Mucosa of gallbladder (tissue), 1 donor: ENCODE measurements at places on chromosomes 11 and 22.

- DNase-seq, result no peak
These were observed 9.8 kb upstream of the CECR2 start for GRCh38 chr22:17359501-17359900.

DNA sequence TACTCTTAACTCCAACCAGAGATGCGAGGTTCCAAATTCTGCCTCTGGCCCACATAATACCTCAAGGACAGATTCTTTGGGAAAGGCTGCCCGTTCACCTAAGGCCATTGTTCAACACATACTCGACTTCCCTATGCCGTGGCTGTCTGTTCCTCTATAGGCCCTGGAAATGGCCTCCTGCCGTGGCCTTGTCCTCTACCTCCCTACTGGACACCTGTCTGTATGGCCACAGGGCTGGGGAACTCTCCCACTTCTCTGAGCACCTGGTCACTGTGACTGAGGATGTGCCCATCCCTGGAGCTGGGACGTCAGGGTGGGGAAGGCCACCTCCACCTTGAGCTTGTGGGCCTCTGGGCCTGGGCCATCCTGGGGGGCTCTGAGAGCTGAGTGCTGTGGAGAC lies 340.5 kb upstream of the B3GAT1 start:
- DNase-seq, result peak; percentile 4

DNA sequence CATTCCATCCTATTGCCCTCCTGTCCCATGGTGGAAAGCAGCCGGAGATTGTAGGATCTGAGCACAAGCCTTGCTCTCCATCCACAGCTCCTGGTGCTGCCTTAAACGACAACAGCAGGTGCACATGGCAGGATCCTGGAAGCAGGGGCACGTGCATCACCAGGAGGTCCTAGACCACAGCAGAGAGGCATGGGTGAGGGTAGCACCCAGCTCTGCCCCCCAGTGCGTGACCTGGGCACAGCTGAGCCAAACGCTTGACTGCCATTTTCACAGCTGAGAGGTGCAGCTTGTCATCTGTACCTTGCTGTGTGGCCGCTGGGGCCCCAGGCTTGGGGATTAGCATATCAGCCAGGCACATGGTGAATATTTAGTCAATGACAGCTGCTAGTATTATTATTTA lies 92.7 kb downstream of the NTM start:
- no peak for DNase-seq

GRCh38 chr11:18193010-18193409 lies 20.4 kb downstream of the MRGPRX4 start:
- DNase-seq, result no peak

- DNase-seq, result no peak
These were observed 378.3 kb downstream of the ETS1 start for GRCh38 chr11:128209138-128209435.

- DNase-seq, result no peak
These were observed 4.2 kb downstream of the GRAMD1B start for GRCh38 chr11:123434262-123434661.

DNA sequence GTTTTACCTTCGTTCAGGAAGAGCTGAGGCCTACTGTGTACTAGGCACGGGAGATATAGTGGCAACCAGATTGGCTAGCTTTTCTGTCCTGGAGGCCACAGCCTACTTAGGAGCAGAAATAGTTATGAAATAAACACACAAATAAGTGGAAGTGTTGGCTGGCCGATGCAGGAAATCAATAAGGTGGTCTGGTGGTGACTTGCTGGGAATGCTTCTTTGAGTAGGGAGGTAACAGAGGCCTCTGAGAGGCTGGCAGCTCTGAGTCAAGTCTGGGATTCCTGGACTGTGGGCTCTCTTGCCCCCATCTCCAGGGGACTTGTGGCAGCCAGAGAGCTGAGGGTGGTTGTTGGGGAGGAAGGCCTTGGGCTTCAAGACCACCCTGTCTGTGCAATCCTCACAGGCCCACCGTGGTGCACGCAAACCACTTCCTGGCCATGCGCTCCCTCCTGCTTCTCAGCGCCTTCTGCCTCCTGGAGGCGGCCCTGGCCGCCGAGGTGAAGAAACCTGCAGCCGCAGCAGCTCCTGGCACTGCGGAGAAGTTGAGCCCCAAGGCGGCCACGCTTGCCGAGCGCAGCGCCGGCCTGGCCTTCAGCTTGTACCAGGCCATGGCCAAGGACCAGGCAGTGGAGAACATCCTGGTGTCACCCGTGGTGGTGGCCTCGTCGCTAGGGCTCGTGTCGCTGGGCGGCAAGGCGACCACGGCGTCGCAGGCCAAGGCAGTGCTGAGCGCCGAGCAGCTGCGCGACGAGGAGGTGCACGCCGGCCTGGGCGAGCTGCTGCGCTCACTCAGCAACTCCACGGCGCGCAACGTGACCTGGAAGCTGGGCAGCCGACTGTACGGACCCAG lies 4.1 kb downstream of the SERPINH1 start:
- no peak for DNase-seq

- DNase-seq, result no peak
These were observed 23.5 kb downstream of the DRICH1 start for GRCh38 chr22:23608583-23608982.

DNA sequence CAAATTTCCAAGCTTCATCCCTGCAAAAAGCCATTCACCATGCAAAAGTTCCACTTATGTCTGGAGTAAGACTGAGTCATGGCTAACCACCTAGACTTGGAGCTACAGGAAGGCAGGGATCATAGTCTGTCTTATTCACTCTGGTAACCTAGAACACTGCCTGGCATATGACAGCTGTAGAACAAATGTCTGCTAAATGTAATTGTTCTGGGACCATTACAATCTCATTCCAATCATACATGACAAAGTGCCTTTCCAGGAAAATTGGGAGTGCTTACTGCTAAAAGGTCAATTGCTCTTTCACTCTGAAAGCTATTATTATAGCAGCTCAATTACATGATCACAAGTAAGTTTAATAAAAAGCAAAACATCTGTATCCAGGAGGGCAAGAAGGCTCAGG lies 99.1 kb upstream of the CHRM4 start:
- no peak for DNase-seq

DNA sequence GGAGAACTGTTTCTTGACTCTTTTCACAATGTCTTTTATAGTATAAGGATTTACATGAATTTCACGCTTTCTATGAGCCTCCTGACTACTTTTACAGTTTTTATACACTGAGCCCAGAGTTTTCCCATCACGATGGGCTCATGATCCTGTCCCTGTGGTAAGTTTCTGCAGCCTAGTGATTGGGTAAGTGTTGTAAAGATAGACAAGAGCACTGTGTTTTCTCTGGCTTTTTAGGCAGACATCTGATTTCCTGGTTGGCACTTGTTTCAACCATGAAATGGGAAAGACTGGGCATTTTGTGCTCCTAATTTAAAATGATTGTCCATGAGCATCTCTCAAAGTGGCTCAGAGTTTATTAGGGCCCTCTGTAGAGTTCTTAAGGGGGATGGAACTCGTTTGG lies 299.0 kb downstream of the FAT3 start:
- DNase-seq, result no peak

DNA sequence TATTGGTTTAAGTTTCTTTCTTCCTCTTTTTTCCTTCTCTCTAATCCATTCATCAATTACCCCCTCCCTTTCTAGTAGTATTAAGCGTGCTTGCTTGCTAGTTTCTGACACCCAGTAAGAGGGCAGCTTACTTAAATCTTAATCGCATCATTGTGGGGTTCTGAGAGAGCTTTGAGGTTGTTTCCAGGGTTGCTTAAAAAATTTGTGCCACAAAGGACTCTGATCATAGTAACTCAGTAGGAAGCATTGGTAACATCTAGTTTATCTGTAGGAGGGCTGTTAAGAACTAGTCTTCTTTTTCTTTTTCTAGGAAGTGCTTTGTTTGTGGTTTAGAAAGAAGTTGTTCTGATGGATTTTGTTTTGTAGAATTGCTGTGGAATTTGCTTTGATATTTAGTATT lies 45.3 kb downstream of the TMEM135 start:
- no peak for DNase-seq

GRCh38 chr22:49419661-49420060 lies 408.0 kb downstream of the BRD1 start:
- DNase-seq, result no peak

GRCh38 chr11:9642894-9643293 lies 21.0 kb upstream of the SWAP70 start:
- no peak for DNase-seq

- no peak for DNase-seq
These were observed 48.8 kb downstream of the GDPD4 start for GRCh38 chr11:77252555-77253270.

GRCh38 chr11:80822308-80822707 lies 1381.5 kb upstream of the TENM4 start:
- DNase-seq, result no peak

DNA sequence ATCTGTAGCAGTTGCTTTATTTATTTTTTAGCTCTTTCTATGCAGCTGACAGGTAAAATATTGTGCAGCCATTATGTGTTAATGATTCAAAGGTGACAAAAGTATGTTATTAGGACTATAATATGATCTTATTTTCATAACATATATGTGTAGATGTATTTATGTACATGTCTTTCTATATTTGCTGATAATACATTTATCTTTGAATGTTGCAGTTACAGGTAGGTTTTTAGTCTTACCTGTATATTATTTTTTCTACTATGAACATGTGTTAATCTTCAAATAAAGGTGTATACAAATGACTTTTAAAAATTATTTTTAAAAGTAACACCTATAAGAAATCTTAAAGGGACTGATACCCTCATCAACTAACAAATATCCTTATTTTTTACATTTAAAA lies 33.6 kb downstream of the FAR1 start:
- DNase-seq, result no peak

- peak; percentile 57 for DNase-seq
These were observed 4.9 kb downstream of the APOL3 start for GRCh38 chr22:36155702-36156101.

DNA sequence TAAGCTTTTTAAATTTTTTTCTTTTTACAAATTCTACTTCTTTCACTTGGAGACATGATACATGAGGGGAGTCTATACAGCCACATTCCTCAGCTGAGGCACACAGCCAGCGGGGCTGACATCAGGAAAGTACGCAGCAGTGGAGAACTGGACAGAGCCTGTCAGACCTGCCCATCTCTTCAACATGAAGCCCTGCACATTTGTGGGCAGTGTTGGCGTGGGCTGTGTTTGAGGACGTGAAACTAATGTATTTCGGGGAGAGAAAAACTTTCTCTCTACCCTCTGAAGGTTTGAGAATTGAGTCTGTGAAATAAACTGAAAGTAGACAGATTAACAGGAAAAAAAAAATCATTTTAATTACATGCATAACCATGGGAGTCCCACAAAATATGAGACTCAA lies 84.8 kb upstream of the HTATIP2 start:
- no peak for DNase-seq

DNA sequence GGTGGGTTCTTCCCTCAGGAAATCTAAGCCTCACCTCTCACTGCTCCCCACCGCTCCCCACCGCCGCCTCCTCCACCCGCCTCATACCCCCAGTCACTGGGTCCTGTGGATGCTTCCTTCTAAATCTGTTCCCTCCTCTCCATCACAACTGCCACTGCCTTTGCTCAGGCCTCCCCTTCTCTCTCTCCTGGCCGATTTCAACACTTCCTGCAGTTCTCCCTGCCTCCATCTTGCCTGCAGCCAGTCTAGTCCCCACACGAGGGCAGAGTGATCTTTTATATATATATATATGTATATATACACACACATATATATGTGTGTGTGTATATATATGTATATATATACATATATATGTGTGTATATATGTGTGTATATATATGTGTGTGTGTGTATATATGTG lies 27.8 kb downstream of the CREB3L1 start:
- DNase-seq, result no peak

DNA sequence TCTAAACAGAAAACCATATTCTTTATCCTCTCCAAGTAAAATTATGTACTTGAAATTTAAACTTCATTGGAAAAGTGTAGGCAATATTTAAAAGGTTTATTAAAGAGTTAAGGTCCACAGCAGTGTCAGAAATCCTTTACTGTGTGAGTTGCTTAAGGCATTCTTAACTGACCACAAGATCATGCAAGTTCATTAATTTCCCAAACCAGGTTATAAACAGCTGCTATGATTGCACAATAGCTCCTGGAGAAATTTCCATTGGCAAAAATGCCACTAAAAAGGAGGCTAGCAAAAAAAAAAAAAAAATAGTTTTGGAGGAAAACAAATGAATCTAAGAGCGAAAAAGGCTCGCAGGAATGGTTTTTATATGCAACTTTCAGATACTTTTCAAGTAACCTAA lies 106.2 kb downstream of the ETS1 start:
- DNase-seq, result no peak

- DNase-seq, result no peak
These were observed 237.5 kb upstream of the BLID start for GRCh38 chr11:122353561-122353960.

DNA sequence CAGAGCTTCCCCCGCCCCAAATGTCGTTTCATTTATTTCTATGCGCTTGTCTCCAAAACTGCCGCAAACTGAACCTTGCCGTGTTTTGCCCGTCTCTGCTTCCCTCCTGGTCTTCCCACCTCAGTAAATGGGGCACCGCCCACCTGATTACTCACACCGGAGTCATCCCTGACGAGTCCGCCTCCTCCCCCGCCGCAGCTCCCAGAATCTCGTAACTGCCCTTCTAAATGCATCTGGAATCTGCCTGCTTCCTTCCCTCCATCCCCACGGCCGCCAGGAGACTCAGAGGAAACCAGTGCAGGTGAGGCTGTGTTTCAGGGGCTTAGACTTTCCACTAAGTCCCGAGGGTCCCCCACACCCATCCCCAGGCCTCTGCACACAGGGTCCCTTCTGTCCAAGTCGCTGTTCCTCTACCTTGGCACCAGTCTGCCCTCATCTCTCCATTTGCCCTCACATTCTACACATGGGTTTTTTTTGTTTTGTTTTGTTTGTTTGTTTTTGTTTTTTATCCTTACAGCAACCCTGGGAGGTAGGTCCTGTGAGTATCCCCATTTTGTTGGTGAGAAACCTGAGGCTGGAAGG lies 62.6 kb upstream of the PHF21B start:
- DNase-seq, result no peak

DNA sequence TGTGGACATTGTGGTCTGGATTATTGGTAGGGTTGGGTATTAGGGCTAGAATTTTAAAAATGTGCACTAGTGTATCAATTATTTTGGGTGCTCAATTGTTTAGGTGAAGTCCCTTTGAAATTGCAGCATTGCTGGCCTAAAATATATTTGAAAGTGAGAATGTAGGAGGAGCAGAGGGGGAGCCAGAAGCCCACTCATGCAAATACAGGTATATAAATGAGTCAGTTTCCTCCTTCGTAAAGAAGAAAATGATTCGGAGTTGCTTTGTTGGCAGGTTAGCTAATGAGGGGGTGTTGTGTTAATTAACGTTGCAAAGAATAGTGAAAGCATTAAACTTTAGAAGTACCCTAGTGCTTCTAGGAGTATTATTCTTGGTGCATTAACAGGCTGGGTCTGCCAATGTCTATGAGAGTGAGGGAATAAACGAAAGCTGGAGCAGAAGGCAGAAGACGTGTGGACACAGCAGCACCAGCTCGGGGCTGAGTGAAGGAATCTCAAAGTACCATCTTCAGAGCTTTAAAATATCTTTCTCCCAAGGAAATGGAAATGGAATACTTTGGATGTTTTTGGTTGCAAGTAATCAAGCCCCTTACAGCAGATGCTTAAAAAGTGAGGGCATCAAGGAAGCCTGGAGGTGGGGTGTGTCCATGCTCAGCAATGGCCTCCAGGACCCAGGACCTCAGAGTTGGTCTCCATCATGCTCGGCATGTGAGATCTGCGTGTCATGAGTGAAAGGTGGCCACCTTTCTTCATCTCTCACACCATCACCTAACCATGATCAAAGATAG lies 522.9 kb downstream of the NTM start:
- DNase-seq, result no peak
